ENCODE measurements at places on chromosomes 2 and 18.

GRCh38 chr2:26148501-26148900, 24.4 kb upstream of the GAREM2 start:
- no peak for DNase-seq

DNA sequence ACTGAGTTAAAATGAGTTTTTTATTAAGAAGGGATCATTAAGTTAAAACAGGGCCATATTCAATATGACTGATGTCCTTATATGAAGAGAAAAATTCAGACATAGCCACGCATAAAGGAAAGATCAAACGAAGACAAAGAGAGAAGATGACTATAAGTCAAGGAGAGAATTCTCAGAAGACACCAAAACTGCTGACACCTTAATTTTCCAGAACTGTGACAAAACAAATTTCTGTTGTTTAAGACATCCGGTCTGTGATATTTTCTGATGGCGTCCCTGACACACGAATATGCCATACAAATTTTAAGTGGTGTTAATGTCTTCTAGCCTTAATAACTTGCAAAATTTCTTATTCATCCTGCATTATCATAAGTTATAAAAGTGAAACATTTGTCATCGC, 1325.2 kb upstream of the DDX18 start:
- no peak for DNase-seq

GRCh38 chr2:128613876-128614275, 295.2 kb upstream of the HS6ST1 start:
- no peak for DNase-seq

DNA sequence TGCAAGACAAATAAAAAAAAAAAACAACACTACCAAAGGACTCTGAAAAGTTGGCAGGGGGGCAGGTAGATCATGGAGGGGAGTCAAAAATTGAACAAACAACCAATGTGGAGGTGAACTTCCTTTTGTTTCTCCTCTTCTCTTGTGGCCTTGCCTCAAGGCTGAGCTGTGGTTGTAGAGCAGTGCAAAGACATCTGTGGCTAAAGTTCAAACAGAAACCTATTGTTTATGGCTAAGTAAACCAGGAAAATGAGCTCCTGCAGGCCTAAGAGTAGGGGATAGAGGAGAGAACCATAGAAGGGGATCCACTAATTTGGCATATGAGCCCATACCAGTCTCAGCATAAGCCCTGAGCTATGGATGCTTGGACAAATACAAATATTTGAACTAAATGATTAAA, 40.2 kb upstream of the EGR4 start:
- DNase-seq = no peak

- DNase-seq = no peak
These were observed 54.4 kb downstream of the LRPPRC start for GRCh38 chr2:43941359-43941758.

GRCh38 chr2:235642446-235643098, 148.7 kb downstream of the AGAP1 start:
- no peak for DNase-seq

GRCh38 chr2:234949762-234950434, 1.9 kb upstream of the SH3BP4 start:
- DNase-seq = peak; percentile 67

GRCh38 chr18:48361801-48362200, 47.4 kb downstream of the ZBTB7C start:
- no peak for DNase-seq

Data from HTR-8/SVneo (cell line).